ENCODE measurements at places on chromosomes 7 and 10.

GRCh38 chr10:110077436-110078130, 69.8 kb downstream of the ADD3 start:
- DNase-seq = no peak

- DNase-seq = no peak
Measured at GRCh38 chr10:9357471-9357870, 1303.0 kb downstream of the GATA3 start.

DNA sequence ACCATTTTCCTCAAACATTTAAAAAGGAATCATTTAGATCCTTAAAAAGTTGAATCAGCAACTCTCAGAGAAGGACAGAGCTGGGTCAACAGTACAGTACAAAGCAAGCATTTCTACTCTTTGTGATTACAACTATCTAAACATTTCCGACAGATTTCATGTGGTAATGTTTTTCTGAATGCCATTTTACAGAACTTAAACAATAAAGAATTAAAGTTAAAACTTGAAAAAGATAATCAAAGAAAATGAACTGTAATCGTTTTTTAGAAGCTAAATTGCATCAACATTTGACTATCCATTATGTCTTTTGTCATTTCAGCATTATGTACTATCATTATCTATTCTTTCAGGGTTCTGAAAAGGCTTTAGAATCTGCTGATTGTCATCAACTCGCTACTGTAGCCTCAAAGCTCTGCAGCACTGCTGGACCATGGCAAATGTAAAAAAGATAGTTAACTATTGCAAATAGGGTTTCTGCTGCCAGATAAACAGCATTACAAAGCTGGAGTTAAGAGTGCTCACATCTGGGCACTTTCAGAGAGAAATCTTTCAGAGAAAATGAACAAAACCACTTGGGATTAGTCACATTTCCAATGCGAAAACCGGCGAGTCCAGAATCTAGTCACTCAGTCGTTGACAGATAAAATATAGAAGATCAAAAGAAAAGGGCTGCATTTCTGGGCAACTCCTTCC, 160.4 kb upstream of the LAMB4 start:
- no peak for DNase-seq

GRCh38 chr10:127702271-127702670, 34.7 kb upstream of the FOXI2 start:
- DNase-seq = no peak

DNA sequence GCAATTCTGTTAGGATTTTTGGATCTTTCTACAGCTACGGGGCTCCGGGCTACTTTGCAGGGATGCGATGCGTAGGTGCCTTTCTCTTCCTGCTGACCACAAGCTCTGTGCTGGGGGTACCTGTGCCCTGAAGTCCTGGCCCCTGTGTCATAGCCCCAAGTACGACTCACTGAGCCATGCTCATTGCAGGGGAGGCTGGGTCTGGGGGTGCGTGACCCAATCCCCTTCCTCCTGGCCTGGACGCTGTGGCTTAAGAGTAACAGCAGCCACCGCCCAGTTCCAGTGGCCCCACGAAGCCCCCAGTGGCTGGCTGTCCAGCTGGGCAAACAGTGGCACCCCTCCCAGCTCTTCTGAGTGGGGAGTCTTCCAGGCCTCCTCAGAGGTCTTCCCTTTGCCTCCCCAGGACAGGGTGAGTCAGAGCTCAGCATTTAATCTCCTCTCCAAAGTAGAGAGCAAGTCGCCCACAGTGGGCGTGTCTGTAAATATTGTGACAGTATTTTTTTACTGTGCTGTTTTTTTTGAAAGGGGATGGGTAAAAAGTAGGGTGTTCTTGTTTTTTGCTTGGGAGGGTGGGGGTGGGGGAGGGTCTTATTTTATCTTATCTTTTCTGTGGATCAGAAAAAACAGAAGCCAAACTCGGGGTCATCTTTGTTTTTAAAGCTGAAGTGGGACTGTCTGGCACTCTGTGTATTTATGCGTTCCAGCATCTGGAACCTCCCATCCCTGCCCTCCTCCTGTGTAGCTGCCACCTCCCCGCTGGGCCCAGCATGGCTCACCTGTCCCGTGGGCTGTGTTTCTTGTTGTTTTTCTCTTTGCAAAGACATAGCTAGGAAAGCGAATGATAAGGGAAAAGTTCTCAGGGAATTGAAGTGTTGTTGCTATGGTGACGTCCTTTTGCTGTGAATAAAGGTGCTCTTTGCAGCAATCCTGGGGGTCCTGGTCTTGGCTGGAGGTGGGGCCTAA, 8.2 kb downstream of the LFNG start:
- DNase-seq = peak; percentile 57

DNA sequence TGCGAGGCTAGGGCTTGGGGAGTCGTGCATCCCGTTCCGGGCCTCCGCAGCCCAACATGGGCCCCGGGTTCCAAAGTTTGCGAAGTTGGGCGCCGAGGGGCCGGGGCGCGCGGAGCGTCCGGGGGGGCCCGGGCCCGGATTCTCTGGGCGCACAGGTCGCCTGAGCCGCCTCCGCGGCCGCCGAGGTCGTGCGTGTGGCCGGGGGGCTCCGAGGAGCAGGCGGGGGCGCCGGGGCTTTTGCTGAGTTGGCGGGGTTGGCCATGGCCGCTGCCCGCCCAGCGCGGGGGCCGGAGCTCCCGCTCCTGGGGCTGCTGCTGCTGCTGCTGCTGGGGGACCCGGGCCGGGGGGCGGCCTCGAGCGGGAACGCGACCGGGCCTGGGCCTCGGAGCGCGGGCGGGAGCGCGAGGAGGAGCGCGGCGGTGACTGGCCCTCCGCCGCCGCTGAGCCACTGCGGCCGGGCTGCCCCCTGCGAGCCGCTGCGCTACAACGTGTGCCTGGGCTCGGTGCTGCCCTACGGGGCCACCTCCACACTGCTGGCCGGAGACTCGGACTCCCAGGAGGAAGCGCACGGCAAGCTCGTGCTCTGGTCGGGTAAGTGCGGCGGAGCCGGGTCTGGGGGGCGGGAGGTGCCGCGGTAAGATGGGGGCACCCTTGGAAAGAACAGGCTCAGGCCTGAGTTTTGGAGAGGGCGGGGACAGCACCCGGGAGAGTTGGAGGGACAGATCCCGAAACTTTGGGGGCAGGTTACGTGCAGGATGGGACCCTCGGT, 643 bp downstream of the SMO start:
- DNase-seq = peak; percentile 6

DNA sequence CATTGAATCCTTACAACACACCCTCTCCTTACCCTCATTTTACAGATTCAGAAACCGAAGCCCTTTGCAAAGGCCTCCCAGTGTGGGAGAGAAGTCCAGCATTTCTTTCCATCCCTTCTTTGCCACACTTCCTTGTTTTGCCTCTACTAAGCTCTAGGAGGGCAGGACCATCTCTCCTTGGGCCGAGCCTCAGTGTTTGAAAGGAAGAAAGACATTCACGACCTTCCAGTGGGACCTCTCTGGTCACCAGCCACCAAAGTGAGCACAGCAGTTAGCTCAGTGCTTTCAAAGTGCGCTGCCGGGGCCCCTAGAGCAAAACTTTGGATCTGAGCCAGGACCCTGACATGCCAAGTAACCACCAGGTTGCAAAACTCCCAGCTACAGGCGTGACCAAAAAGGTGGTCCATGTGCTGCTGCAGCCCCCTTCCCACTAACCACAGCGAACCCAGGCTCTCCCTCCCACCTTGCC, 12.4 kb downstream of the CTBP2 start:
- DNase-seq = no peak

- DNase-seq = no peak
Measured at GRCh38 chr10:22615819-22616499, 98.4 kb downstream of the PIP4K2A start.

DNA sequence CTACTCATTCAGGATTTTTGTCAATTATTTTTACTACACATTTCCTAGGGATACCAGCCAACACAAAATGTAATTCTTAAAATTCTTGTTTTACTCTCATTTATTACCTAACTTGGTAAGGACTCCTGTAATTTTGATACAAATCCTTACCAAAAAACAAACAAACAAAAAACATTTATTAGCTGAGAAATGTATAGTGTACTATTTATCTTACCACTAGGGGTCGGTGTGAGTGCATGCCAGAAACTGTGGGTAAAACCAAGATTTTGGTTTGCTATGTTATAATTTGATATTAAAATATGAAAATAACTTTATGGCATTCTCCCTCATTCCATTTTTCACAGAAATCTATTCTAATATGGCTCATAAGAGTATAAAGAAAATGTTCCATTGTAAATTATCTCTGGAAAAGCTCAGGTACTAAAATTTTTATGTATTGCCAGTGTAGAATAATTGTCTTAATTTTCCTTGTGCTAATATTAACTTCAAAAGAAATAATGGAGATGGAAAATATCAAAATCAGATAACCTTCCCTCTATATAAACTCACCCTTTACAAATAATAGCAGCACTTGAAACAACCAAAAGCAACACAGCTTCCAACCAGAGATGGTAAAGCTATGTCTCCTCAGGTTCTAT, 290.8 kb upstream of the PCDH15 start:
- no peak for DNase-seq
